ENCODE measurements at places on chromosomes 3 and 15. TPM values are rescaled to one million over a fixed set of nuclear protein-coding genes. Genes with fewer than 3 reads are reported as not detected.

Gene CHAC1
- total RNA-seq = 9.4 TPM

Gene NTRK3
- 0.10 TPM for total RNA-seq

Gene GPR156
- 0.11 TPM for total RNA-seq

Gene SPINK8
- total RNA-seq = not detected

Gene CELF6
- not detected for total RNA-seq

Gene PRSS50
- not detected for total RNA-seq

Gene SPESP1
- total RNA-seq = not detected

Gene KNG1
- total RNA-seq = not detected

Gene PARP3
- total RNA-seq = 31.4 TPM

Gene ACP3
- total RNA-seq = not detected

Gene GPR27
- not detected for total RNA-seq

Gene SEMA3G
- 0.53 TPM for total RNA-seq

Gene FETUB
- total RNA-seq = 1.9 TPM

Gene SERINC4
- 0.13 TPM for total RNA-seq

Gene ACAD9
- total RNA-seq = 61.0 TPM

Gene GOLGA8H
- 0.77 TPM for total RNA-seq

Gene LRRIQ4
- not detected for total RNA-seq

Gene DAG1
- total RNA-seq = 41.4 TPM

Gene TPRG1
- total RNA-seq = 0.24 TPM

Gene GP5
- not detected for total RNA-seq

Gene SYNPR
- total RNA-seq = not detected

Gene EPHB3
- 1.00 TPM for total RNA-seq

Gene DAZL
- 0.07 TPM for total RNA-seq

Gene C3orf20
- total RNA-seq = not detected

Gene FMN1
- total RNA-seq = 3.4 TPM

Gene CLK3
- 110 TPM for total RNA-seq

Gene CGGBP1
- 42.8 TPM for total RNA-seq

Gene DNAJC17
- total RNA-seq = 28.0 TPM

Gene IL20RB
- total RNA-seq = 1.1 TPM

Gene CORO2B
- 12.3 TPM for total RNA-seq

Gene PARP16
- total RNA-seq = 60.0 TPM

Gene ZNF80
- not detected for total RNA-seq

Gene SMCO1
- 0.14 TPM for total RNA-seq

Gene CACNA1D
- not detected for total RNA-seq

Gene DZIP1L
- 27.4 TPM for total RNA-seq

Gene STRIT1
- not detected for total RNA-seq

Gene ABHD14A
- 24.6 TPM for total RNA-seq

Gene TMC3
- not detected for total RNA-seq

Gene CIB2
- total RNA-seq = 0.08 TPM

Gene CRYGS
- total RNA-seq = 0.13 TPM

Gene CFAP100
- total RNA-seq = not detected

Gene CCDC14
- total RNA-seq = 46.5 TPM

Gene DLL4
- 0.31 TPM for total RNA-seq

Gene ILDR1
- not detected for total RNA-seq

Gene DNAH1
- 0.10 TPM for total RNA-seq

Gene FRMD5
- 28.1 TPM for total RNA-seq

Gene ATP8B4
- total RNA-seq = 0.60 TPM

Gene TF
- 0.90 TPM for total RNA-seq

Gene ZNF280D
- 2.3 TPM for total RNA-seq

Gene ANKRD34C
- 0.29 TPM for total RNA-seq

Gene KBTBD8
- 4.2 TPM for total RNA-seq

Gene SLC12A1
- not detected for total RNA-seq

Gene TLR9
- not detected for total RNA-seq

Gene CRABP1
- not detected for total RNA-seq

Data from HT1080 (cell line).